ENCODE measurements at places on chromosomes 2 and 18. TPM values are rescaled to one million over a fixed set of nuclear protein-coding genes. Genes with fewer than 3 reads are reported as not detected.

UGT1A4 gene
- not detected for total RNA-seq

MRO gene
- total RNA-seq: 10.6 TPM

SERPINB3 gene
- not detected for total RNA-seq

CDH2 gene
- 2.9 TPM for total RNA-seq

PARD6G gene
- 12.5 TPM for total RNA-seq

TUBB8B gene
- 0.26 TPM for total RNA-seq

WNT10A gene
- total RNA-seq: 1.6 TPM

DNA sequence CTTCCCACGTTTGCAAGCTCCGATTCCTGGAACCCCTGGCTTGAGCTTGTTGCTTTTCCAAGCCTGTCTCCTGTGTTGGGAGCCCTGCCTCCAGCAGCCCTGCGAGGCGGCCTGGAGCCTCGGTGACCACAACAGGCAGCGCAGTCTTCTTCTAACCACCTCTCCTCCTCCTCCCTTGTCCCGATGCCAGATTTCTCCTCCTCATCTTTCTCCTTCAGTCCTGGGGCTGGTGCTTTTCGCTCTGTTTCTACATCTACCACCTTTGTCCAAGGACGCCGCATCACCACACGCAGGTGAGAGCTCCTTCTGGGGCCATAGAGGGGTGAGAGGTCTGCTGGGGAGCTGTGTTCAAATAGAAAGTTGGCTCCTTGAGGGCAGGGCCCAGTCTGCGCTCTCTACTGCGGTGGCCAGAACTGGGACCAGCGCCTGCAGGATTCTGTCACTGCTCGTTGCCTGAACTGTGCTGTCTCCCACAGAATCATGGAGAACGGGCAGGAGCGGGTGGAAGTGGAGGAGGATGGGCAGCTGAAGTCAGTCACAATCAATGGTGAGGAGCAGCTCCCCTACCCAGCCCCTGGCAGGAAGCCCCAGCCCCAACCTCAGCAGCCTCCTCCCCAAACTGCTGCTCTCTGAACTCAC, 3.9 kb downstream of the DNAJB2 start:
- peaks cover 6% of the 10 kb centered on the region for H3K4me1 ChIP-seq
- no peaks in the 10 kb centered on the region for H3K27me3 ChIP-seq
- H3K36me3 ChIP-seq: no peaks in the 10 kb centered on the region
- H3K4me3 ChIP-seq: no peak overlapping the region
- no peak for DNase-seq
- H3K27ac ChIP-seq: no peak overlapping the region

- H3K4me3 ChIP-seq: no peak overlapping the region
- H3K27me3 ChIP-seq: no peaks in the 10 kb centered on the region
- no peak for DNase-seq
- no peak overlapping the region for H3K27ac ChIP-seq
- H3K36me3 ChIP-seq: no peaks in the 10 kb centered on the region
- H3K4me1 ChIP-seq: no peaks in the 10 kb centered on the region
Measured at GRCh38 chr2:71846669-71847291, 300.9 kb downstream of the CYP26B1 start.

- H3K27ac ChIP-seq: no peak overlapping the region
- DNase-seq: no peak
- H3K36me3 ChIP-seq: no peaks in the 10 kb centered on the region
- H3K4me1 ChIP-seq: peaks cover 10% of the 10 kb centered on the region
Measured at GRCh38 chr2:30512243-30512886, 65.3 kb downstream of the LCLAT1 start.

- peaks cover 7% of the 10 kb centered on the region for H3K4me1 ChIP-seq
- H3K27ac ChIP-seq: peak within 1 kb of the TSS; percentile 70
- peak; percentile 19 for DNase-seq
- H3K4me3 ChIP-seq: peak within 1 kb of the TSS; percentile 12
Measured at GRCh38 chr2:168801961-168802858, at the start of gene NOSTRIN. Gene NOSTRIN, plus strand, starts transcription at chr2:168802637. Its CDS starts 10 bp downstream, at chr2:168802647.
